GM23338 (cell line): ENCODE measurements at places on chromosomes 11 and 22. TPM values are rescaled to one million over a fixed set of nuclear protein-coding genes. Genes with fewer than 3 reads are reported as not detected.
A peak's percentile ranks its signal among the peaks of the same experiment; 100 is the strongest.

- no peak for DNase-seq
Observed at GRCh38 chr11:69201764-69202370, 46.1 kb downstream of the SMIM38 start.

- peak; percentile 59 for DNase-seq
Observed at GRCh38 chr11:92329137-92329536, 104.5 kb downstream of the FAT3 start.

DNA sequence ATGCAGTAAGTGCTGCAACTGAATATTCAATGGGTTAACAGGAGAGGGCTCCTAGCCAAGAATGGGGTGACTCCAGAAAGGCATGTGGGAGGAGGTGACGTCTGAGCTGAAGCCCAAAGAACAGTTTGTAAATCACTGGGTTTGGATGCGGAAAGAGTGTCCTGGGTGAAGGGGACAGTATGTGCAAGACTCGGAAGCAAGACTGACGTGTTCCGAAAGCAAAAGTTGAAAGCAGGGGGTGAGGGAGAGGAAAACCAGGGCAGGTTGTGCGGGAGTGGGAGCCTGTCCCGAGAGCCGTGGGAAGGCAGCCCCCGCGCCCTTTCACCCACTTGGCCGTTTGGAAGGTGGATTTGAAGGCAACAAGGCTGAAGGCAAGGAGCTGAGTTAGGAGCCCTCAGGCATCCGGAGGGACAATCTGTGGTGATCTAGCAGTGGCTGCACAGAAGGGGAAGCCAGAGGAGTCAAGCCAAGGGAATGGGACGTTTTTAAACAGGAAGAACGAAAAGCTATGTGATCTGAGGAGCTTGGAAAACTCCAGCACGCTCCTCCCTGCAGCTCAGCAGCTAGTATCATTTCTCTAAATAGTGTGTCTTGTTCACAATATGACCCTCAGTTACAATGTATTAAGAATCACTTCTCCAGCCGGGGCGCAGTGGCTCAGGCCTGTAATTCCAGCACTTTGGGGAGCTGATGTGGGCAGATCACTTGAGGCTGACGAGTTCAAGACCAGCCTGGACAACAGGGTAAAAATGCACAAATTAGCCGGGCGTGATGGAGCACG lies 7.7 kb downstream of the SLC25A18 start:
- DNase-seq: no peak

GRCh38 chr11:76939219-76939631 lies 78.5 kb downstream of the ACER3 start:
- DNase-seq: no peak

DNA sequence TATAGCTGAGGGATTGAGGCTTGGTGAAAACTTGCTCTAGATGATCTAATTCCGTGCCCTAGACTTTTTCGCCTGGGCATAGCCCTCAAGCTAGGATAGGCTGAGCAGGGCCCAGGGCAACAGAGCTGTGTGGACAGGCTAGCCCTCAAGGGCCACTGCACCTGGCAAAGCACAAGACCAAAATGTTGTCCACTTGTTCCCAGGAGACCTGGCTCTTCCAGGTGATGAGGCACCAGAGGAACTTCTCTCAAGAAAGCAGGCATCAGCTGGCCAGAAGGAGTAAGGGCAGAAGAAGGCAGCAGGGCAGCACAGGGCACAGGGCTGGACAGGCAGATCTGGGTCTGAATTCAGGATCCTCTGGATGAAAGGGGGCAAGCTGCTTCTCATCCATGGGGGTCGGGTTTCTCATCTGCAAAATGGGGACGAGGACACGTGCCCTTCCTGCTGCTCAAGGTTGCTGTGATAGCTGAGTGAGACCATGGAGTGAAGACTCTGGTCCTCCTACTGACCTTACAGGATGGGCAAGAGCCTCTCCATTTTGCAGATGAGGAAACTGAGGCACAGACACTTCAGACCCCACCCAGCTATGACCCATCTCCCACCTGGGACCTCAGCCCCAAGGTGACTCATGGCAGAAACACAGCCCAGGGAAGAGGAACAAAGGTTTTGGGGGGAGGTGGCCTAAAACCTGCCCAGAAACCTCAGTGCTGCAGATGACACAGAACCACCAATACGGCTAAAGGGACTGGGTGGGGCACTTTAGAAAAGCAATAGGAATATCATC lies 42.2 kb upstream of the PRDM11 start:
- DNase-seq: no peak

GRCh38 chr11:11598243-11598642 lies 23.6 kb downstream of the GALNT18 start:
- DNase-seq: no peak

- DNase-seq: no peak
Observed at GRCh38 chr11:57545883-57546282, 8.5 kb downstream of the SMTNL1 start.

GRCh38 chr11:86547727-86548126 lies 124.7 kb downstream of the ME3 start:
- no peak for DNase-seq

- DNase-seq: no peak
Observed at GRCh38 chr11:55970935-55971334, 1.2 kb upstream of the OR10AG1 start.

DNA sequence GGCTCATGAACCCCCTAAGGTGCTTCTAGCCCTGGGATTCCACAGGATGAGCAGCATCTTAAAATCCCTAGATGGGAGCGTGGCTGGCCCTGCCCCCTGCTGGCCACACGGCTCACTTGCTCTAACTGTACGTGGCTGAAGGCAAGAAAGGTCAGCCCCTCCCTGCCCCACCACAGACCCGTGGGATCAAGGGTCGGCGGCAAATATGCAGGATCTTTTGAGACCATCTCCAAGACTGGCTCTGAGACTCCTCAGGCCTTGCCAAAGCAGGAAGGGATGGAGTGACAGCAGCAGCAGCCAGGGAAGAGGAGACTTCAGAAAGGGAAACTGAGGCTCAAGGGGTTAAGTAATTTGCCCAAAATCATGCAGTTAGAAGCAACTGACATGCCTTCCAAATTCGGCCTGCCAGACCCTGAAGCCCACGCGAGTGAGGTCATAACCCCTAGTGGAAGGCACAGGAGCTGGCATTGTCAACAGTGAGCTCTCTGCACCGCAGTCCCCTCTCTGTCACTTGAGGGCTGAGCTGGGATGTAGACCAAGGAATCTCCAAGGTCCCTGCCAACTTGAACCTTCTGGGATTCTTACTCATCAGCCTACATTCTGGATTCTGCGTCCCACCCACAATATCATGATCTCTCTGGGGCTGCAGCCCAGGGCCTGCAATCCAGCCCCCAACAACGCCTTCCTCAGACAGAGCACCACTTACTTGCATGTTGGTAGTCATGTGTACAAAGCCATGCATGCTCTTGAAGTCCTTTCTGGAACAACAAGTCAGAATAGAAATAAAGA lies 31.4 kb downstream of the CREB3L1 start:
- peak; percentile 94 for DNase-seq

LAYN gene
- 4.3 and 6.8 TPM in 2 replicates for total RNA-seq

MS4A4A gene
- total RNA-seq: not detected in 2 replicates

UPB1 gene
- 0.16 TPM in 1 of 2 replicates, not detected in the other for total RNA-seq

MAJIN gene
- not detected in 2 replicates for total RNA-seq
